ENCODE measurements at places on chromosomes 12 and 14.

DNA sequence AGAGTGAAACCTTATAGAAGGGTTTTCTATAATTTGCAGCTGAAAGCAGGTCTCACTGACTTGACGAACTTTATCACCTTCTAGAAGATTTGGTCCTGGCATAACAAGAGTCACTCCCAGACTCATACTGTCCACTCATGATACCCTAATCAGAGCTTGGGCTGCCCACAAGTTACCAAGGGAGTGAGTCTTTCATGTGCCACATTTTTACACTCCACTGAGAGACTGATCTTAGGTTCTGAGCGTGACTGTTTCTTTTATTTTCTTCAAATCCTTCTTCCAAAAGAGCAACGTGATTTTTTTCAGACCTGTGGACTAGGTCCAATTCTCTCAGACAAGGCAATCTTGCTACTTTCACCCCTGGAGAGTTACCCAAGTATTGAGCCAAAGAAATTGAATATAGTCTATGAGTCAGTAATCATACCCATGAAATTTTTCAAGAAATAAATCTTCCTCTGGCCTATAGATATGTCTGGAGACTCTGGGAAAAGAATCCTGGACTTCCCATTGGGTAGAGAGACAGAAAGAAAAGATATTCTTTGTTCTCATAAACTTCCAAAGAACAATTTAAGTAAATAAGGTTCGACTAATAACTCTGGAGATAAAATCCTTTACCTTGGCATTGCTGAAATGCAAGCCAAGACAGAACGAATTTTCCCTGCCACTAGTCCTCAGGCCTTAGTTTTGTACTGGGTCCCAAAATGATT, 26.9 kb downstream of the SIX1 start:
- no peak for DNase-seq

DNA sequence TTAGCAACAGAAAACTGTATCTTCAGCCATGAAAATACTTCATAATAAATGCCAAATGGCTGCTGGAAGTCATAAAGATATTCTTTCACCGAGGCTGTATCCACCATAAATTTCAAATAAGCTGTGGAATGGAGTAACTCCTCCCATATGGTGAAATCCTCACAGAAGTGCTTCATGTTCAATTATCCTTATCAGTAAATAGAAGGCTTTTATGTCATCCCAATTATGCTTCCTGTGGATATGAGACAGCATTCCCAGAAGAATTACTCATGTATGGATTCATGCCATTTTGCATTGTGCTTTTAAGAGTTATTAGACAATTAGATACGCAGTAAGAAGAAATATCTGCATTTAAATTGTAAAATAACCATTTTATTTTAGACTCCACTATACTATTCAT, 99.0 kb downstream of the RTN1 start:
- DNase-seq: peak; percentile 79

DNA sequence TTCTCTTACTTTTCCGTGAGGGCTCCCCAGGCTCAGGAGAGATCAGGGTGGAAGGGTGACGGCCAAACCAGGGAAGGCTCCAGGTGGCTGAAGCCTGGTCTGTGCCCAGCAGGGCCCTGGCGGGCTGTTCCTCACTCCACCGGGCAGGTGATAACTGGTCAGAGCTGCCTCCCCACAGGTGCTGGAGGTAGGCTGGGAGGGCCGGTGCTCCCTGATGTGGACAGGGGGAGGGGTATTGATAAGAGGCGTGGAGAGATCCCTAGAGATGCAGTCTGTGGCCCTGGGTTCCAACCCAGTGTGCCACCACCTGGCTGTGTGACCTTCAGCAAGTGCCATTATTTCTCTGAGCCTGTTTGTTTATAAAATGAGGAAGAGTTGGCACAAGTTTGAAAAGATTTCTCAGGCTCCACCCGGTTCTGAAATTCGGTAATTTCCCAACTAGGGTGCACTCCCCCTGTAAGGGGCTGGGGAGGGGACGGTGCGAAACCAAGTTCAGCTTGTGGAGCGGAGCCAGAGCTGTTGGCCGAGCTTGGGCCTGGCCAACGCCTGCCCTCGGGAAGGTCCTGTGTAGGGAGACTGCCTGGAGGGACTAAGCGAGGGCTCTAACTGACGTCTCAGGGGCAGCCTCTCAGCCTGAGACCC, 1.0 kb upstream of the NR4A1 start:
- DNase-seq: no peak

GRCh38 chr14:105448706-105449111, 25.9 kb upstream of the CRIP2 start:
- peak; percentile 37 for DNase-seq

DNA sequence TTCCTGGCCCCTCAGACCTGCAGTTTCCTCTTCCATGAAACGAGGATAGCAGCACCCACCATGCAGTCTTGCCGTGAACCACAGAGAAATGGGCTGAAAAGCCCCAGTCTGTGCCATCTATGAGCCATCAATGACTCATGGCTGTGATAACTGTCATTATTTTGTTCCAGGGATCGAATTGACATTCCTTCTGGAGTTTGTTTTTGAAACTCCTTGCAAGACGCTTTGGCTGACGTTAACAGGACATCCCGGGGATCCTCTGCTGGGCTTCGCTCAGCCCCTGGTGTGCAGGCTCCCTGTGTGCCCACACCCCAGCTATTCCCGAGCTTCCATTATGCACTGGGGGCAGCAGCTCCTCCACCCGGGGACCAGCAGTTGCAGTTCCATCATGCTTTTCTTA, 33.8 kb downstream of the MMAB start:
- DNase-seq: no peak

- no peak for DNase-seq
Observed at GRCh38 chr14:79424462-79424861, 786.8 kb downstream of the DIO2 start.

- DNase-seq: peak; percentile 80
Observed at GRCh38 chr12:116697716-116698115, 40.2 kb downstream of the SPRING1 start.

DNA sequence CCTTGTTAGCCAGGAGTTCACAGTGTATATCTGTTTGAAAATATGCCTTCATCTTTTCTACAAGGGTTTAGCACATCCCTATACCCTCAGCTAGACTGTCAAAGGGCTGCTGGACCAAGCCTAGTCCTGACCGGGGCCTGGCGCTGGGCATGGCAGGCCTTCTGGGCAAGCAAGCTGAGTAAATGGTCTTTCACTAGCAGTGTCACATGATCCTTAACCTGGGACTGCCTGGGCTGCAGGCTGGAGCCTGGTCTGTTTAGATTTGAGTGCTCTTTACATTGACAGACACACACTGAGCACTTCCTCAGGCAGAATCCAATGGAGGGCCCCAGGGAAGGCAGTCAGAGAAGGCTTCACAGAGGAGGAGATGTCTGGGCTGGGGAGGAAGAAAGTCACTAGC, 6.9 kb upstream of the AVIL start:
- DNase-seq: no peak
